ENCODE measurements at places on chromosomes 5 and 9.

- no peak for DNase-seq
Measured at GRCh38 chr9:73667749-73668148, 516.1 kb downstream of the ANXA1 start.

GRCh38 chr5:98581112-98581997, 192.1 kb upstream of the RGMB start:
- peak; percentile 79 for DNase-seq

GRCh38 chr9:120711354-120711753, 2.9 kb downstream of the MEGF9 start:
- no peak for DNase-seq

DNA sequence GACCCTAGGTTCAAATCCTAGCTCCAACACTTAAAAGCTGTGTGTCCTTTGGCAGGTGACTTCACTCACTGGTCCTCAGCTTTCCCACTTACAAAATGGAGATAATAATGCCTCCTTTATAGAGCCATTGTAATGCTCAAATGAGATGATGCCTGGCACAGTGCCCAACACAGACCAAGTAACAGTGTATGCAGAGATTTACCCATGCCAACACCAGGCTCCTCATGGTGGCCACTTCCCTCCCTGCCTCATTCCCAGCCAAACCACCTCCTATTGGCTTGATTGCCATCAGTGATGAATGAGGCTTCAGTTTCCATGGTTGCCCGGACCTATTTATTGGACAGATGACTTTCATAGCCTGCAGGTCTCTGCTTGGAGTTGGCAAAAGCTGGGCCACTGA, 469.4 kb downstream of the CDK5RAP2 start:
- DNase-seq, result no peak

DNA sequence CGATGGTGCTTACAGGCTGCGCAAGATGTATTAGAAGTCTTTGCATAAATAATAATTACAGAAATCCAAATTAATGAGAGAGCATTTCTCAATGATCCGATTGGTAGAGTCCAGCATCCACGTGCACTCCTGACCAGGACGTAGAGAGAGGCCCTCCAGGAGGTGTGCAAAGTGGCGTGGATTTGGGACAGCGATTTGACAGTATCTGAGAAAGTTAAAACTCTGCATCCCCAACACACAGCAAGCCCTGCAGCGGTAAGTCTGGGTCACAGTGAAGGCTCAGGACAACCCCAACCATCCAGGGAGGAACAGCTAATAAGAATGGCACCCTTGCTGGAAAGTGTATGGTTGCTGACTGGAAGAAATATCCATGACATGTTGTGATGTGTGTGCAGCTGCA, 180.2 kb downstream of the AUH start:
- DNase-seq, result no peak

DNA sequence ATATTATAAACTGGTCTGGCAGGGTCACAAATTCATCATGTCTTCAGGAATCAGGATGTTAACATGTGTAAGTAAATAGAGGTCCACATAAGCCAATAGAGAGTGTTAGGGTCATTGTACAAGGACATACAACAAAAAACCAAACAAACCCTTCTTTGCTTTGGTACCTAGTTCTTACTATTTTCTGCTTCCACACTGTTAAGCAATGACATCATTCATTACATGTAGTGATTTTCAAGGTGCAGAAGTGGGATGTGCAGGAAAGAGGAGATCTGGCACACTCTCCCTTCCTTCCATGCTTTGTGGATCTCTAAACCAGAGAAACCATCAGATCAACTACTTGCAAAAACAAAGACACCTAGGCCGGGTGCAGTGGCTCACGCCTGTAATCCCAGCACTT, 184.1 kb downstream of the RAPGEF6 start:
- no peak for DNase-seq
